Vagina (tissue), 2 donors: ENCODE measurements at places on chromosomes 7 and 10.

GRCh38 chr10:15201589-15202300, 33.3 kb upstream of the NMT2 start:
- DNase-seq: no peak

- DNase-seq: no peak
Measured at GRCh38 chr7:26006426-26006825, 145.6 kb upstream of the NFE2L3 start.

DNA sequence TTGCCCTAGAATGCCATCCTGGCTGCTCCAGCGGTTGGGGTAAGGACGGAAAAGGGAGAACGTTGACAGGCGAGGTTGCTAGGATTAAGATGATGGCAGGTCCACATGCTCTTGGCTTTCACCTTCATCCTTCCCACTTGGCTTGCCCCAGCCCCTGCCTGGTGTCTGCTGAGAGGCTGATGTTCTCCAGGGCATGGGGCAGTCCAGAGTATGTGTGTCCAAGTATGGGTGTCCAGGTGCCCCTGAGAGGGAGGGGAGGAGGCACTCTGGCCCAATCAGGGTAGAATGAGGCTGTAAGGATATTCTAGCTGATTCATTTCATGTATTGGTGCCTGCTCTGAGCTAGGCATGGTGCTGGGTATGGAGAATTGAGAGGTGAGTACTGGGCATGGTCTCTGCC, 12.6 kb downstream of the NEURL1 start:
- no peak for DNase-seq

DNA sequence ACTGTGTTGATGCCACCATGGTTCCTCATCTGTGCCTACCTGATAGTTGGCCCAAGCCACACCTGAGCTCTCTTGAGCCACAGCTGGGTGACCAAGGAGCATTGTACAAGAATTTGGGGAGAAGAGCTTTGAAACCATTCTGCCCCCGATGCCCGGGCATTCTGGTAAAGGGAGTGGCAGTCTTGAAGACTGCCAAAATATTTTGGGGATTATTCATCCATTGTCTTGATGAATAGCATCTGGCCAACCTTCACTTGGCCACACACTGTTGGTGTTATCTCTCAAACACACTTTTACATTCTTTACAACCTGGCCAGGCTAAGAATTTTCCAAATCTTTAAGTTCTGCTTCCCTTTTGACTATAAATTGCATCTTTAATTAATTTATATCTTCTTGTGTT, 113.1 kb upstream of the PCBD1 start:
- no peak for DNase-seq

DNA sequence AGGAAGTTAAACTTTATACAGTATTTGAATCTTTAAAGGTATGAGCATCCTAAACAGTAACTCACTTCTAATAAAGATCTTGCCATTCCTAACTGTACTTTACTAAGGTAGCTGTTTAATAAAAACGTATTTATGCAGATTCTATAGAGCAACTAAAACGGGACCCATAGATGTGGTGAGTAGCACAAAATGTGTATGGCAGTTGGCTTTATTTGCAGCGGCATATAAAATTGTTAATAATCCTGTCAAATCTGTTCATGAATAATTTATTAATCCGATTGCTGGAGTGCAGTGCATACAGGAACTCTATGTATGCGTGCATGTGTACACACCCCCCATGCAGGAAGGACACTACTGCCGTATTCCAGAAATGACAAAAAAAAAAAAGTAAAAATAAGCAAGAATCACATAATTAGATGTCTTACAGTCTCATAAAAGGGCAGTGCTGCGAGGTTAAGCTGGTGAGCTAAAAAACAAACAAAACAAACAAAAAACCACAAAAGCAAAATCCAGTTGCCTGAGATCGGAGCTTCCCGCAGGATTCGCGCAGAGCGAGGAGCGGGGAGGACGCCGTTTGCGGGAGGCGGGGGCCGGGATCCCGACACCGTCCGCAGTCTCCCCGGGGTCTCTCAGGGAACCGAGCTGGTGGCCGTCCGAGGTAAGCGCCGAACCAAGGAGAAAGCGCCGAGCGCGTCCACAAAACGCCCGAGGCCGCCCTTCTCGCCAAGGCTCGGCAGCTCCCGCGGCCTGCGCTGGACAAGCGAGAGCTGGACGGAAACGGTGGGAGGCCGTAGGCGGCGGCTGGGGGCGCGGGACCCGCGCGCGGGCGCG, 518 bp upstream of the COMMD3 start:
- DNase-seq: no peak
